Hematopoietic multipotent progenitor cell treated with erythropoietin and hydrocortisone succinate and interleukin-3 and kit ligand, for 15 days (in vitro differentiated cells): ENCODE measurements at places on chromosomes 3 and 15.

DNA sequence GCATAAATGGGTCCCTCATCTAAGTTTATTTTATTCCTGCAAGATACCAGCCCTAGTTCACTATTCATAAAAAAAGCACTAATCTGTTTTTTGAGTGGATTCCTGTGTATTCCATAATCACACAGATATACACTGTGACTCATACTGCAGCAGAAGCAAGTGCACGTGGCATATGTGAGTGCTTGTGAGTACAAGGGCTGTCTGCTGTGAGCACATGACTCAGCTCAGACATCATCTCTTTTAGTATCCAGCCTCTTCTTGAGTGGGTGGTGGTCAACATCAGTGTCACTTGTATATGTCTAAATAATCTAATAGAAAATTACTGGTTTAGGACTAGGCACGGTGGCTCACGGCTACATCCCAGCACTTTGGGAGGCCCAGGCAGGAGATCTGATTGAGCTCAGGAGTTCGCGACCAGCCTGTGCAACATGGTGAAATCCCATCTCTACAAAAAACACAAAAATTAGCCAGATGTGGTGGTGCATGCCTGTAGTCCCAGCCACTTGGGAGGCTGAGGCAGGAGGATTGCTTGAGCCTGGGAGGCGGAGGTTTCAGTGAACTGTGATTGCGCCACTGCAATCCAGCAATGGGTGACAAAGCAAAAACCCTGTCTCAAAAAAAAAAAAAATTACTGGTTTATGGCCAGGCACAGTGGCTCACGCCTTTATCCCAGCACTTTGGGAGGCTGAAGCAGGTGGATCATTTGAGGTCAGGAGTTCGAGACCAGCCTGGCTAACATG lies 49.8 kb downstream of the NIPA2 start:
- no peak for DNase-seq

GRCh38 chr3:102174312-102174712 lies 260.5 kb upstream of the ZPLD1 start:
- no peak for DNase-seq

- peak; percentile 42 for DNase-seq
These were observed 330.7 kb upstream of the SLCO3A1 start for GRCh38 chr15:91522605-91523332.

GRCh38 chr3:156898296-156898880 lies 72.2 kb downstream of the LEKR1 start:
- no peak for DNase-seq

DNA sequence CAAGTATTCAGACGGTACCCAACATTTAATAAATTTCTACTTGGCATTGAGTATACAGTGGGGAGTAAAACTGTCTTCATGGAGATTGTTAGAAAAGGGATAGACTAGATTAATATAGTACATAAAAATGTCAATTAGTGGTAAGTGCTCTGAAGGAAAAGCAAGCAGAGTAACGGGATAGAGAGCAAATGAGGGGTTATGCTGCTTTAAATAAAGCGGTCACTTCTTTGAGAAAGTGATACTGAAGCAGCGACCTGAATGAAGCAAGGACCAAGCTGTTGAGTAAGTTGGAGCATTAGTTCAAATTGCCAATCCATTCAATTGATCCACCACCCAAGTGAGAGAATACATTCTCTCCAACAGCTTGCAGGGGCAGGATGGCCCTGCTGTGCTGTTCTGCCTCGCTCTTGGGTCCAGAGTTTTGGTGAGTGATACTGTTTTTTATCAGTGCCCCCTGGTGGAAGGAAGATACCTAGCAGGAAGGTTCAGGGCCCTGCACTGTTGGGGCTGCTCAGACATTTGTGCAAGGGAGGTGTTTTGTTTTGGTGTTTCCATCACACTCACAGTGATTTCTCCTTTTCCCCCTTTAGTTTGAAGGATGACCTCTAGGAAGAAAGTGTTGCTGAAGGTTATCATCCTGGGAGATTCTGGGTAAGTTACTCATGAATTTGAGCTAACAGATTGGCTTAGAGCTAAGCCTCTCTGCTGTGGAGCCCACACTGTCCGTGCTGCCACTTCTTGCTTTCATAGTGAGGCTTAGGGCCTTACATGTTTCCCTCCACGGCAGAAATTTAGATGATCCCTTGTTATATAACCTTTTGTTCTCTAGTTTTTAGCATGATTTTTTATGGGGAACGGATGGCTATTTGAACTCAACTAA lies 69.0 kb downstream of the RAB7A start:
- DNase-seq, result peak; percentile 82

DNA sequence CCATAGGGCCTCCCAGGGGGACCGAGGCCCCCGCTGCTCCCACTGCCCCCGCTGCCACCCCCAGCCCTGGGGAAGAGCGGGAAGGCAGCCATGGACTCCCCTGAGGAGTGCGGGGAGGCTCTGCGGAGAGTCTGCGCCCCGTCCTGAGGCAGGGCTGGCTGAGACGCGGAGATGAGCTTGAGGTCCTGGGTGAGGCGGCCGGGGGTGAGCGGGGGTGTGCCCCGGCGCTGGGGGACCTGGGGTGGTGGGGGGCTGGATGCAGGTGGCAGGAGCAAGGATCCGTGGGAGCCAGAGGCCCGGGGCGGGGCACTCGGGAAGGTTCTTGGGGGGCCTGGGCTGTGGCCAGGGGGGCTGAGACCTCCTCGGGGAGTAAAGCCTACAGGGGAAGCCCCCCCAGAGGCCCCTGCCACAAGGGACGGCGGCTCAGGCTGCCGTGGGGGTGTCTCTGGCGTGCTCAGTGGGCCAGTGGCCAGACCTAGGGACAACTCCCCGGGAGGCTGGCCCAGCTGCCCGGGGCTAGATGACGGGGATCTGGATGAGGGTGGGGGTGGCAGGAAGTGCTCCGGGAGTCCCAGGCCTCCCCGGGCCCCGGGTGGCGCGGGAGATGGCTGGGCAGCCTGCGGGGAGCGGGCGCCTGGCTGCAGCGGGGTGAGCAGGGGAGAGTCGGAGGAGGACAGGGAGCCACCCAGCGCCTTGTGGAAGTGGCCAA lies 45.9 kb downstream of the HCN4 start:
- no peak for DNase-seq

DNA sequence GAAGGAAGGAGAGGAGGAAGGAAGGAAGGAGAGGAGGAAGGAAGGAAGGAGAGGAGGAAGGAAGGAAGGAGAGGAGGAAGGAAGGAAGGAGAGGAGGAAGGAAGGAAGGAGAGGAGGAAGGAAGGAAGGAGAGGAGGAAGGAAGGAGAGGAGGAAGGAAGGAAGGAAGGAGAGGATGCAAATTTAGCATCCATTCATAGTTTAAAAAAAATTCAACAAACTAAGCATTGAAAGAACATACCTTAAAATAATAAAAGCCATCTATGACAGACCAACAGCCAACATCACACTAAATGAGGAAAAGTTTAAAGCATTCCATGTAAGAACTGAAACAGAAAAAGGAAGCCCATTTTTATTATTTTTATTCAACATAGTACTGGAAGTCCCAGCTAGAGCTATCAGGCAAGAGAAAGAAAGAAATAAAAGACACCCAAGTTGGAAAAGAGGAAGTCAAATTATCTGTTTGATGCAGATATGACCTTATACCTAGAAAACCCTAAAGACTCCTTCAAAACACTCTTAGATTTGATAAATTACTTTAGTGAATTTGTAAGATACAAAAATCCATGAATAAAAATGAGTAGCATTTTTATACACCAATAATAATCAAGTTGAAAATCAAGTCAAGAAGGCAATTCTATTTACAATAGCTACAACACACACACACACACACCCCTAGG lies 52.2 kb upstream of the FXR1 start:
- DNase-seq, result no peak

GRCh38 chr15:51888593-51889195 lies 59.2 kb downstream of the TMOD3 start:
- DNase-seq, result peak; percentile 70

GRCh38 chr15:55394694-55395093 lies 13.5 kb downstream of the CCPG1 start:
- no peak for DNase-seq

GRCh38 chr3:180063783-180064182 lies 27.0 kb upstream of the PEX5L start:
- no peak for DNase-seq

DNA sequence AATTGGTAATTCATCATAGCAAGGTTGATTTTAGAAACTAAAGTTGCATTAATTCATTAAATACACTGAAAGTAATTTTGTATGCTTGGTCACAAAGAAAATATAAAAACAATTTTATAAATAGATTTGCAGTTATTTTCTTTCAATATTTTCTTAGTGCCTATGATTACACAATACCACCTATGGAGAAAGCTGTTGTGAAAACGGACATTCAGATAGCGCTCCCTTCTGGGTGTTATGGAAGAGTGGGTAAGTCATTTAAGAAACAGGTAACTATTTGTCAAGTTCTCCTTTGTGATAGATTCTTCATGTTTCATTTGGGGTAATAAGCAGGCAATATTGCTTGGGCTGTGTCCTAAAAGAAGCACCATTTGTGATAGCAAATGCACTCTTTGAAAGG lies 3.0 kb downstream of the DUT start:
- DNase-seq, result no peak

DNA sequence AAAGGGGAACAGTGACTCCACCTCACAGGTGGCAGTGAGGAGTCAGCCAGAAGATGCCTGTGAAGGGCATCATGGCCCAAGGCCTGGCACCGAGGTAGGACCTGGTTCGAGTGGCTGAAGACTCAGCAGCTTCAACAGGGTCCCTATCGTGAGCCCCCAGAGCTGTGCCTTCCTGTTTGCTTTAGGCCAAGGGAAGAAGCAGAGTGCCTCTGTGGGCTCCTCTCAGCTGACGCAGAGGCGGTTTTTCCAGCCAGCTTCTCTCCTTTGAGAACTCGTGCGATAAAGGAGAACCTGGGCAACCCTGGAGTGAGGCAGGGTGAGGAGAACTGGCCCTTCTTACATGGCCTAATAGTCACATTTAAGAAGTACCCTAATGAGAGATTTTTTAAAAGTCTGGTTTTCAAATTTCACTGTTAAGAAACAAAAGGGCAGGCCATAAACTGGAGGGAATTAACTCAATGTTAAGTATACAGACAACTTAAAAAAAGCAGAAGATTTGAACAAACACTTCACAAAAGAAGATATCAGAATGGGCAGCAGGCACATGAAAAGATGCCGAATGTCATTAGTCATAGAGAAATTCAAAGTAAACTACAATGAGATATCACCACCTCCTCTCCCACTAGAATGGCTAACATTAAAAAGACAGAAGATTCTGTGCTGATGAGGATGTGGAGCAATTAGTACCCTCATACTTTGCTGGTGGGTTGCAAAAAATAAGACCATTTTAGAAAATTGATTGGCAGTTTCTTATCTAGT lies 23.1 kb upstream of the MRPS22 start:
- DNase-seq, result no peak

DNA sequence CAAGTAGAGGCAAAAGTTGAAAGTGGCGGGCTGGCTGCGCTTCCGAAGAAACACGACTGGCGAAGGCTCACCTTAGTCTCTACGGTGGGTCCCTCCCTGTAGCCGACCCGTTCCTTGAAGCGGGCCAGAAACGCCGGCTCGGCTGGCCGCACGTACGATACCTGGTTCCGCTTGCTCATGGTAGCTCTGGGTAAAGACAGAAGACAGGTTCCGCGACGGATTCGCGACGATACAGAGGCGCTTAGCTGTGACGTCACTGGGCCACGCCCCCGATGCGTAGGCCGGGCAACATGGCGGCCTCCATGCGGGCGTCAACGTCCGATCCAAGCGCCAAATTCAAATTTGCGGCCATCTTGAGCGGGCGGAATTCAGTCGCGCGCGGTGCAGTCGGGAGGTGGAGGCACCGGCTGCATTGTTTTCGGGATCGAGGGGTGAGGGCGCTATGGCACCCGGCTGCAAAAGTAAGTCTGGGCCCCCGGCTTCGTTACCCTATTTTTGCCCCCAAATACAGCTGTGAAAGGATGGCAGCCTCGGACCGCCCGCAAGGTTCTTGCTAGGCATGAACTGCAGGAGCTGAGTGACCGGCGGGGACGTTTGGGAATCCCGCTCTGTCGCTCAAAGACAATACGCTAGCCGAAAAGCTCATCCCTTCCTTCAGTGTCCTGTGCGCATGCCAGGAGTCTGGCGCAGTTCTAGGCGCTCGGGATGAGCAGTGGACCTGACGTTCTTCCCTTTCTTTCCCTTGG lies at the start of the genes KIAA1143 and KIF15:
Gene KIAA1143 (minus strand): TSS at position 196 of the 746 bp plus-strand sequence. CDS start 17 bp downstream, at position 179.
Gene KIF15 (plus strand): TSS at position 371 of the 746 bp plus-strand sequence. CDS start 72 bp downstream, at position 443.
- DNase-seq, result peak; percentile 97

- DNase-seq, result no peak
These were observed 165.5 kb downstream of the VGLL4 start for GRCh38 chr3:11478167-11478566.

- no peak for DNase-seq
These were observed 292.3 kb downstream of the KBTBD8 start for GRCh38 chr3:67290438-67290837.

- no peak for DNase-seq
These were observed 35.6 kb downstream of the SLC51A start for GRCh38 chr3:196251918-196252317.

DNA sequence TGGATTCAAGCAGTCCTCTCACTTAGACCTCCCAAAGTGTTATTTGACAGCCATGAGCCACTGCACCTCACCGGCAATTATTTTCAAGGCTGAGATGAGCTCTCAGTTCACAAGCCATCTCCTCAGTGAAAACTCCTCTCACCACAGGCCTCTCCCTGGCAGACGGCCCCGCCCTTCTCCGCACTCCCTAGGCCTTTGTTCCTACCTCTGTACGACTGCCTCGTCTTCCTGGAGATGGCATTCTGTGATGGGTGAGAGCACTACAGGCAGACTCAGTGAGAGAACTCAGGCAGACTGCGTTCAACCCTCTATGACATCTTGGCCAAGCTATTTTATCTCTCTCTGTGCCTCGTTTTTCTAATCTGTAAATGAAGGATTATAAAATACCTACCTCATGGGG lies 67.0 kb upstream of the TPM1 start:
- DNase-seq, result no peak

GRCh38 chr15:52054381-52054780 lies 35.4 kb downstream of the MAPK6 start:
- DNase-seq, result no peak

- no peak for DNase-seq
These were observed 39.0 kb downstream of the INTS14 start for GRCh38 chr15:65571971-65572370.

- DNase-seq, result no peak
These were observed 13.8 kb downstream of the HDC start for GRCh38 chr15:50251638-50252182.

GRCh38 chr3:129424185-129424841 lies 4.1 kb downstream of the EFCAB12 start:
- no peak for DNase-seq
